H4 (cell line): ENCODE measurements at places on chromosomes 5 and 9. TPM values are rescaled to one million over a fixed set of nuclear protein-coding genes. Genes with fewer than 3 reads are reported as not detected.

Gene ZNF879
- 0.76 and 1.4 TPM in 2 replicates for total RNA-seq

DNA sequence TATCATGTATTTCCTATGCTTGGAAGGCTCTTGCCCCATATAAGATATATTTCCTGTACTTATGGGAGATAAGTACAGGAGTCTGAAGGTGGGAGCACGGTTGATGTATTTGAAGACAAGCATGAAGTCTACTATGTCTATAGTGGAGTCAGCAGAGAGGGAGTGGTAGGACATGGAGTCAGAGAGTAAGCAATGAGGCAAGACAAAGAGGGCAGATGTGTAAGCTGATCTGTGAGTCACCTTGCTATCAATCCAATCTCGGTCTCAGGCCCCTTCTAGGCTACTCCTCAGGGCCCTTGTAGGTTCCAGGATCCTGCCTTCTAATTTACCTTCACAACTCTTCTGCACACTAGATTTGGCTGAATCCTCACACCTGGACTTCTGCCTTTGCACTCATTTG, 105.5 kb downstream of the MACIR start:
- no peak for DNase-seq

Gene PCDH12
- total RNA-seq, result not detected in 2 replicates

DNA sequence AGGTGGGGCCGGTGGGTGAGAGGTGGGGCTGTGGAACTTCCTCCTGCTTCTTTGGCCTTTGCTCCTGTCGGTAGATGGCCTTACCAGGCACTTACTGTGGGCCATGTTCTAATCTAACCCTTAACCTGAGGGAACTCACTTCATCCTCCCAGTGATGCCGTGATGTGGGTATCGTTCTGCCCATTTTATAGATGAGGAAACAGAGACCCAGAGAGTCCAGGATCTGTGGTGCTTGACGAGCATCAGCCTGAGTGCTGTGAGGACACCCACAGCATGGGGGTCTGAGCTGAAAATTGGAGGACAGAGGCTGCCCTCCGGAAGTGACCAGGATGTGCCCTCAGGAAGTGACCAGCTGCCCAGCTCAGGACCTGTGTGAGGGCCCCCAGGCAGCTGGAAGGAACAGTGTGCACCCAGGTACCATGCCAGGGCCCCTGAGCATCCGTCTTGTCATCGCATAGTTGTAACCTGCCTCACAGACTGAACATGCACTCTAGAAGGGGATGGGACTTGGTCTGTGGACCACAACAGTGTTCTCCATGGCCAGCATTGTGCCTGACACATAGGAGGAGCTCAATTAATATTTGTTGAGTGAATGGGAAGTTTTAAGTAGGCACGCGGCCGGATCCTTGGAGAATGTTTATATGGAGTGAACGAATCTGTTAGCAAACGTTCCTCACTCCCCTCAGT, 8.5 kb downstream of the NEK6 start:
- no peak for DNase-seq

DNA sequence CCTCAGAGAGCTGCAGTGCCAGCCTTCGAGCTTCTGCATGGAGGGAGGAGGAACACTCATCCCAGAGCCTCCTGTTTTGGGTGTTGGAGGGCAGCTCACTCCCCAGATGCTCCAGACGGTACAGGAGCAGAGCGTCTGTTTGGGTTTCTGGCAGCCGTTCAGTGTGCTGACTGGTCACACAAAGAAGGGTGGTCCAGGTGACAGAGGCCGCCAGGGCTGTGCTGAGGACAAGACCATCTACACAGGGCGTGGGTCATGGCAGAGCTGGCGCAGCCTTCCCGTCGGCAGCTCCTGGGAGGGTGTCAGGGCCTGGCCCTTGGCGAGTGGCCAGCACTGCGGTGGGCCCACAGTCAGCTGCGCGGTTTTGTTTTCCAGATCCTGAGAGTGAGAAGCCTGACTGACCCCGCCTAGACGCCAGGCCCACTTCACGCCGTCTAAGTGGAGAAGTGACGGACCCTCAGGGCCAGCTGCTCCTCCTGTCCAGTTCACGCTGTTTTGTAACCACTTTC, 131.4 kb upstream of the FAM120A start:
- DNase-seq, result no peak

GRCh38 chr5:107610798-107611197, 59.9 kb downstream of the EFNA5 start:
- DNase-seq, result no peak

DNA sequence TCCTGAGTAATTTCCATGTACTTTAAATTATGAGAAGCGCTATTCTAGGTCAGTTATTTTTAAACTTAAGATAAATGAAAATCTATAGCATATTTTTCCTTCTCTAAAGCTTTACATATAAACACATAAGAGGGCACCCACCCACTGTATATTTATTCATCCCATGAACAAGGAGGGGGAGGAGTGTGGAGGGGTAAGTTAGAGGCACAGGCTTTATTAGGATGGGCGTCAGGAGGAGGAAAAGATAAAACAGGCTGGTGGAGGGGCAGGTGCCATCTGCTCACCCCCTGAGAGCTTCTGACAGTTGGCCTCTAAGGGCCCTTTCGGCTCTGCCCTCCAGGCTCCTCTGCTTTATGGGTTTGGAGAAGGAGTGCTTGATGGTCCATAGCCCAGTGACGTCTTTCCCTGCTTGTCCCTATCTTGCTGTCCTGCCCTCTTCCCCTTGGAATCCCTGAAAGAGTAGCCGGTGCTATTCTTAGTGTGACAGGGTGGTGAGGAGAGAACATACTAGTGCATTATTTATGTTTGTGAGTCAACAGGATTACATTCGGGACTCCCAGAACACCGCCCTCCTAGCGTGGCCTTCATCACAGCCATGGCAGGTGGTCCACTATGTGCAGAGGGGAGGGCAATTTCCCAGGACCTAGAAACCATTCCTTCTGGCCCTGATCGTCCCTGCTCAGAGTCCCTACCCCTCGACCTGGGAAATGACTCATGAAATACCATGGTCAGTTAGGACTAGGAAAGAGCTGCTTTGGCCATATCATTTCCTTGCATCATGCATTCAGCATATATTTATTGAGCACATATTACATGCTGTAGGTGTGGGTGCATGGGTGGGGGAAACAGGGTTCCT, 7.9 kb upstream of the SYNPO start:
- DNase-seq, result no peak

Gene PCDHA12
- total RNA-seq, result 0.21 and 0.60 TPM in 2 replicates

DNA sequence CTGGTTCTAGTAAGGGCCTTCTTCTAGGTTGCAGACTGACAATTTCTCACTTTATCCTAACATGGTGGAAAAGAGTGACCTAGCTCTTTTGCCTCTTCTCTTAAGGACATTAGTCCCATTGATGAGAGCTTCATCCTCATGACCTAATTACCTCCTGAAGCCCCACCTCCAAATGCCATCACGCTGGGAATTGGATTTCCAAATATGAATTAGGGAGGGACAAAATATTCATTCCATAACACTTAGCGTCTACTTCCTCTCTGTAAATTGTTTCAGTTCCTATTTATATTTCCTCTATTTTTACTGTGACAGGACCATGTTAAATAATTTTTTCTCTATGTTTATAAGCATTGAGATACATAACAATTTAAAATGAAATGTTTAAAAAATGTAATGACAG, 408.8 kb downstream of the CDH10 start:
- no peak for DNase-seq

GRCh38 chr9:84850830-84851392, 181.4 kb downstream of the NTRK2 start:
- DNase-seq, result no peak

DNA sequence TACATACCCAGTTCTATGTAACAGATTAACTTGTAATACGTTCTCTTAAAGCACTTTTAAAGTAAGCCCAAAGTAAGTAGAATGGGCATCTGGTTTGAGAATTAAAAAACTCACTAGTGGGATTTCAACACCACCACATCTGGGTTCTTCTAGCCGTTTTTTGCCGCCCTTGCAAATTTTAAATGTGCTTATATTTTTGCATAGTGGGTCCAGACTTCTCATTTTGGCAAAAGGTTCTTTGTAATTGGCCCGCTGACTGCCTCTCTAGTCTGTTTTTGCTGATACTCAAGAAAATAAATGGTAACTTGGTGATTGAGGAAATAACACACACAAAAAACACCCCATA, 582 bp upstream of the FBXO4 start:
- DNase-seq, result no peak

GRCh38 chr5:56056875-56057274, 62.1 kb upstream of the IL6ST start:
- DNase-seq, result no peak

- no peak for DNase-seq
Observed at GRCh38 chr9:131113655-131114054, 11.7 kb upstream of the NUP214 start.

DNA sequence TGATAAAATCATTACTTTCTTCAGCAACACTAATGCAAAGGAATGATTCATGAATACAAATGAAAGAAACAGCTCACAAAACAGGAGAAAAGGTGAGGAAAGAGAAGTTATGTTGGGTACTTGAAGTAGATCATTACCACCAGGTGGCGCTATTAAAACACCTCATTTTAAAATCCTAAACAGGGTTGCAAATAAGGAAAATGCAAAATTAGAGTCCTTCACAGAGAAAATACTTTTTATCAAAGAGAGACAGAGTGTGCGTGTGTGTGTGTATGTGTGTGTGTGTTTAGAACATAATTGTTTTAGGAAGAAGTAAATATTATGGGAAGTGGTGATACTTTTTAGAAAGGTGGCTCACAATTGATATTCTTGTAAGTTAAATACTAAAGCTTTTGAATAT, 49.5 kb upstream of the CD180 start:
- peak; percentile 65 for DNase-seq

Gene CCL27
- not detected in 2 replicates for total RNA-seq

DNA sequence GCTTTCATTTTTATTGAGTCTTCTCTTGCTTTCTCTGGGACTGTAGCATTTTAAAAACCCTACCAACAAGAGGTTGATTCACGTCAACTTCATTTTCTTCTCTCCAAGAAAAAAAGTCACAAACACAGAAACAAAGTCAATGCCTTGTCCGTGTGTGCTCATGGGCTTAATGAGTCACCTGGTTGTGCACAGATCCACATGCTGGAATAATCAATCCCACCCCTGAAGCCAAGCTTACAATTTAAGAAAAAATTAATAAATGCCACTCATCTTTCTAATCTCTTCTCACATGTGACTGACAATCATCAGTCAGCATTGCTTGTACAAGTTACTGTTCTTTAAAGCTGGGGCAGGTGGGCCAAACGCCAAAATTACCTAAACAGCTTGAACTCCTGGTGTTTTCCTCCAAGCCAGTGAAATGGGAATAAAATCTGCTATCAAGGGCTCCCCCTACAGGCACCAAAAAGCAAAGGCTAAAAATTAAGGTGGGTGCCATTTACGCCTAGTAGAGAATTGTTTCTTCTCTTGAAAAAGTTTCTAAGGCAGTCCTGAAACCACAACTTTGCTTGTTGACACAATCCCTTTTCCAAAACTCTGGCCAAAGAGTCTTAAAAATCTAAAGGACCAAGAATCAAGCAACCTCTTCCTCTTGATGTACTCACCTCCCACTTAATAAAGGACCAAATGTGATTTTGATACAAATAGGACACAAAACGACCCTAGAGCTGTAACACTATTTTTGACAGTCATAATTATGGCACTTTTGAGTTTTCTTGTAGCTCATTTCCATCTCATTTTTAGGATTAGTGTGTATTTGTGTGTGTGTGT, 21.3 kb downstream of the TRMO start:
- DNase-seq, result peak; percentile 24

- DNase-seq, result peak; percentile 89
Observed at GRCh38 chr5:100505984-100506670, 29.0 kb upstream of the FAM174A start.

- DNase-seq, result no peak
Observed at GRCh38 chr5:134603059-134603458, 29.6 kb downstream of the SAR1B start.
